ENCODE measurements at places on chromosomes 2 and 18.

DNA sequence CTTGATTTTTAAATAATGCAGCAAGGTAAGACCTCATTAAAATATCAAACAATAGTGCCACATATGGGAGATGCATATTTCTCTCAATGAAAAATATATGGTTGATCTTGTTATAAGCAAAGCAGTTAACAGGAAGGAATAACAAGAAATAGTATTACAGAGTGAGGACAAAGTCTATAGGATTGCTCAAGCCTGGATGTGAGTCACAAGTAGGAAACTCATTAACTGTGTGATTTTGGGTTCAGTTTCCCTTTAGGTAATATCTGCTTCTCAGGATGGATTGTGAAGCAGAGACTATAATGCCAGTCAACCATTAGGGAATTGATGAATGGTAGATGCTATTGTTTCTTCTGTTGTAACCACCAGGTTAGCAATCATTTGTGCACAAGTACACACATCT lies 42.9 kb upstream of the SPHKAP start:
- no peak for DNase-seq

- DNase-seq, result no peak
These were observed 359.3 kb upstream of the TNP1 start for GRCh38 chr2:217219164-217219520.

GRCh38 chr2:148529745-148530144 lies 114.8 kb upstream of the EPC2 start:
- DNase-seq, result no peak

DNA sequence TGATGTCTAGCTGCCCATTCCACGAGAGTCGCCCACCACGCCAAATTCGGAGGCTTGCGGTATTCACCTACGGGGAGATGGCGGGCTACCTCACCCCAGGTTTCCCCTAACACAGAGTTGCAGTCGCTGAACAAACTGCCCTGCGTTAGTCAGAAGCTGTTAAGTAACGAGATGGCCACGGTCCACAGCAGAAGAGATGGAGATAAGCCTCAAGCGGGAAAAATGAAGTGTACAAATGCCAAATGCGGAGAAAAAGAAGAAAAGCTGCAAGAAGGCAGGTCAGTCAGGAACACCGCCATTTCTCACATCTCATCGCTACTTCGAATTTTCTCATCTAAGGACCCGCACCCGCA lies 425 bp downstream of the ASB3 start:
- peak; percentile 34 for DNase-seq

DNA sequence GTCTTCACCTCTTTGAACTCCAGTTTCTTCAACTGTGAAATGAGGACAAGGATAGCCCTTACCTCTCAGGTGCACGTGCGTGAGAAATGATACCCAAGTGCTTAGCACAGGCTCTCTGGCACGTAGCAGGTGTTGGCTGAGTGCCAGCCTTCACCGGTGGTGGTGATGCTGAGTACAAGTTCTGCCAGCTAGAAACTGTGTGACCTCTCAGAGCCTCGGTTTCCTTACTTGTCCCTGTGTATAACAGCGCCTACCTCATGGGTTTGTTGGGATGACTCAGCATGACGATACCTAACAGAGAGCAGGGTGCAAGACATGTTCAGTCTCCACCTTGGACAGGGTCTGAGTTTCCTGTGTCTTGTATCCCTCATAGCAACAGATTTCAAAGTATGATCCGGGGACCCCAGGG lies 205.1 kb downstream of the TNS1 start:
- DNase-seq, result no peak

GRCh38 chr2:33372940-33373553 lies 103.4 kb upstream of the RASGRP3 start:
- DNase-seq, result no peak

DNA sequence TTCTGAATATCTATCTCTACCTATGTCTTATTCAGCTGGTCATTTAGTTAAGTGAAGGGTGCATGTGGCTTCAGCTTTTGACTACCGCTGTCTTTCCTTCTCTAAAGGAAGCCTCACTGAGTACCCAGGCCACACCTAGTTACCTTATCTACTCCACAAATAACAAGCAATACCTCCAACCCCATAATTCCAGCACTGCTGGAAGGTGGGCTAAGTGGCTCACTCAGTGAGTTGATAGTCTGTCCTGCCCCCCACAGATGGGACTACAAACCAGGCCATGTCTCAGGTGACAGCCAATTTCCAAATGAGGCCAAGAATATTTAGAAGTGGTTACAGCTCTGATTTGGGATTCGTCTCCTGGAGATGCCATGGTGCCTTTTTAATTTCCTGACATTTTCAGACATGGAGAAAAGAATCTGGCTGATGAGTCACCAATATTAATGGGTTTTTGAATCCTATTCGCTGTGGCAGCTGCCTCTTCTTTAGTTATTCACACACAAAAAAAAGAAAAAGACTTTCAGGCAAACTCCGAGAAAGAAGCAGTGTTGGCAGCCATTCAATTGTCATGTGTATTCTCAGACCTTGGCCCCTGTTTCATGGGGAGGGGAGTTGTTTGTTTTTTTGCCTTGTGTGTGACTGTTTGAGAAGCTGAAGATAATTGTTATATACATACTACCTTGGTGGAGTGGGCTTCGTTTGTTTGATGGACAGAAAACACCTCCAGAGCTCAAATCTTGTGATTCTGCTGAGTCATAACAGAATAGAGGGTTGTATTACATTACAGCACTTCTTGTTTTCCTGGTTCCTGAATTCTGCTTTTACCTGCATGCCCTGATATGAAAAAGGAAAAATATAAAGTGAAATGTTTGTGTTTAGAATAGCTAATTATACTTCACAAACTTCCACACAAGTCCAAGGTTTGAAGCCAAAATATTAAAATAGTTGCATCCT lies 64.2 kb downstream of the SCG2 start:
- DNase-seq, result no peak

GRCh38 chr2:172467382-172467781 lies 40.0 kb downstream of the ITGA6 start:
- no peak for DNase-seq

- no peak for DNase-seq
These were observed 249.8 kb upstream of the FSHR start for GRCh38 chr2:49404108-49404507.

DNA sequence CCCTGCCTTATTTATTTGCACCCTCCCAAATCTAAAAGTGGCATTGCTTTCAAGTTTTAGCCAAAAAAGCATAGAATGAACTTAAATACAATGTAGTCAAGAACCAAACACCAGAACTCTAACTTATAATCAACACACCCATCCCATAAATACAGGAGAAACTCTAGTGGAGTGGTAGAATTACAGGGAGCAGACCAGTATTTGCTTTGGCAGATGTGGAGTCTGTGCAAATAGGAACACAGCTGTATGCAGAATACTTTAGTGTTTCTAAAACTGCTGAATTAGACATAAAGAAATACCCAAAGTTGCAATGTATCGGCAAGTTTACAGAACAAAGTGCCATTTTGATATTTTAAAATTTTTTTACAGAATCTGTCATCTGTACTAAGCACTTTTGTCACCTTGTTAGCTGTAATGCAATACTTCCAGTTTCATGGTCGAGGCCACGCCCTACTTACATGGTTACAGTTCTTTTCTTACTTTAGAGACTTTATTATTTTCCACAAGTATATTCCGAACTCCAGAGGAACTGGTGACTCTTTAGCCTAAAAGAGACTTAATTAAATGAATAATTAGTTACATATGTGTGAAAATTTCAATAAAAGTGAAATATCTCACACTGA lies 23.7 kb upstream of the COL5A2 start:
- no peak for DNase-seq

DNA sequence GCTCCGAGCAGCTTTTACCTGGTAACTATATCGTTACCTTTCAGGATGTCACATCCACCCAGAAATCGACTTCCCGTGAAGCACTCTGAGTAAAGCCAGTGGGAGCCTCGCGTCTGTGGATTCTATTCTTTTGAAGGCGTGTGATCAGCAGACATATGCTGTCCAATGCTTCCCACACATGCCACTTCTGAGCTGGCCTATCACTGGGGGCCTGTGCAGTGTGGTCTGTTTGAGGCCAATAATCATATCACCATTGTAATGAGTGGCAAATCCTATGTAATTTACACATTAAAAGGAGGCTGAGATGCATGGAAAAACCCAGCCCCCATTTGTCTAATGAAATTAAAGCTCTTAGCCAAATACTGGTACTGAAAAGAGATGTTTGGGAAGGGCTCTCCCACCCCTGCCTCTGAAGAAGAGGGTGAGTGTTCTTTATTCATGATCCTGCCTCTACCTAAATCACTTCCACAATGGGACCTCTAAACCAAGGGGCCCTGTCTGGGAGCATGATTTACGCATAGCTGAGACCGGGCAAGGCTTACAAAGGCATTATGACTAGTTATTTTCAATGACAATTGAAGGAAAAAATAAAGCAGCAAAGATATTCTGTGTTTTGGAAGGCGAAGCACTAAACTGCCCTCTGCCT lies 686.8 kb downstream of the ZEB2 start:
- DNase-seq, result no peak

DNA sequence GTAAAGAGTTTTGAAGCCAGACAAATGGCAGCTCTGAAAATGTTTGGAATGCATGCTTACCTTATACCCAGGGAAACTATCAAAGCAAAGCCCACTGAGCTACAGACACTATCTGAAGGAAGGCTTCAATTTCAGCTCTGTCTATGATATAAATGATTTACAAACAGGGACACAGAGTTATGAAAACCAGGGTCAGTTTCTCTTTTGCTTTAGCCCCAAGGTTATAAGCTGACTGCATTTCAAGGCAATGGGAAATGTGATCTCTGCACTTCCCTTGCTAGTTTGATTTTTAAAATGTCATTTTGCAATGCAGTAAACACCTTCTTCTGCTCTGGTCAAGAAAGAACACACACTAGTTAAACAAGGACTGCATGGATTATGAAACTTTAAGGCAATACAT lies 65.2 kb upstream of the CCDC195 start:
- DNase-seq, result no peak

GRCh38 chr2:150528861-150529801 lies 41.7 kb upstream of the RND3 start:
- DNase-seq, result no peak

DNA sequence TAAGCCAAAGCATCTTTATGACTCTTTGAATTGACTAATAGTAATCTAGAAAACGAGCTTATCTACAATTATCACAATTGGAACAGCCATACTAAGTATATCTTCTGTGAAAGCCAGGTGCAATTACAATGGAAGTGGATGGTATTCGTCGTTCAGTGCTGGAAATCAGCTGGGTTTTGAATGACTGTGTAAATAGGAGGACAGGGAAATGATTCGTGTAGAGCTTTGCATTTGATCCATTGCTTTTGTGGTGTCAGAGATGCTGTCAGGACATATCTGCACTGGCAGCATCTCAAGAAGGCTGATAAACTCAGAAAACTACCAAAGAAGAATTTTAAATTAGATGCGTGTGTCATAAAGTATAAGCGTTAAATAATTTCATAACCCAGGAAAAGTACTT lies 187.1 kb downstream of the ZNF407 start:
- no peak for DNase-seq

- DNase-seq, result no peak
These were observed 17.4 kb downstream of the SULT1C4 start for GRCh38 chr2:108395155-108395554.

GRCh38 chr18:14933049-14933851 lies 185.3 kb downstream of the ANKRD30B start:
- DNase-seq, result no peak

DNA sequence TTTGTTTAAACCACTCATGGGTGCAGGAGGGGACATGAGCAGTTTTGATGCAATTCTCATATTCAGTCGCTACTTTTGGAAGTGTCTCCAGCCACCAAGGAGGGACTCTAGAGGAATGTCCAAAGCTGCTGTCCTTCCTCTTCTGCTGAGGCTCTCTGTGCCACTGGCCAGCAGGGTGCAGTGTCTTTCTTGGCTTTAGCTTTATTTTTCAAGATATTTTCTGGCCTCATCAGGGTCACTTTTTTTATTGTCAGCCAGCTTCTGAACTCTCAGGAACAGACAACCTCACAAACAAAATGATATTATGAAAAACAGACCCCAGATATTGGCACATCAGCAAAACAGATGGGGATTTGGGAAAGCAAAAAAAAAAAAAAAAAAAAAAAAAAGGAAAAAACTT lies 289.3 kb upstream of the ZSWIM2 start:
- DNase-seq, result no peak

- DNase-seq, result no peak
These were observed 142.2 kb downstream of the DYSF start for GRCh38 chr2:71595569-71595968.

DNA sequence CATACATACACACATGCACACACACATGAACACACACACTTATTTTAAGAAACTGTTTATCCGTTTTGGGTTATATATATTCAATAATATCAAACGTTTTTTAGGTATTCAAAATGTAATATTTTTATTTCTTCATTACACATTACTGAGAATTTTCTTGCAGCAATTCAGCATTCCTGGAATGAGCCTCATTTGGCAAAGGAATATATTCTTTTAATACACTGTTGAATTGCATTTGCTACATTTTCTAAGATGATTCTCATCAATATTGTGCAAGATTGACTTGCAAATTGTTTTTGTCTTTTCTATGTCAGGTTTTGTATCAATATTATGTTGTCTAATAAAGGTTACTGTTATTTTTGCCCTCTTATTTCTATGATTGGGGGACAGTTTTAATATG lies 276.1 kb upstream of the CYP26B1 start:
- no peak for DNase-seq

Measured in activated naive CD4-positive, alpha-beta T cell treated with anti-CD3 and anti-CD28 coated beads, Interleukin-2, amount 50 U/mL, for 16 hours (primary cell).